ENCODE measurements at places on chromosomes 13 and 19.

GRCh38 chr19:29596885-29597525, 9.1 kb upstream of the POP4 start:
- peak; percentile 43 for DNase-seq

DNA sequence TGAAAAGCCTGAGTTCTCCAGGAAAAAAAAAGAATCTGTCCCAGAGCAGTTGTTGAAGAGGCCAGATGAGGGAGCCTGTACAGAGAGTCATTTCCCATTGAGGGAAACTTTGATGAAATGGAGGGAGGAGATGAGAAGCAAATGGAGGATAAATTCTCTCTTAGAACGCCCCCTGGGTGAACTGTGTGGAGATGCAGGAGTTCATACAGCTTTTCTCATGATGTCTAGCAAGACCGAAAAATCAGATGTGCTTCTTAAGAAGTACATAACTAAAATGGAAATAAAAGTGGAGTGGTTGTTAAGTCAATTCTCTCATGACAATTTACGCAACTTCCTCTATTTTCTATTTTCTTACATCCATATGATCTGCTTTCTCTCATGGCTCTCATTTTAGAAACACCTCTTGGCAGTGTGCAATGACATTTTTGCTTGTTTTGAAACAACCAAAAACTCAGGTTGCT, 1263.1 kb downstream of the PCDH9 start:
- peak; percentile 86 for DNase-seq

DNA sequence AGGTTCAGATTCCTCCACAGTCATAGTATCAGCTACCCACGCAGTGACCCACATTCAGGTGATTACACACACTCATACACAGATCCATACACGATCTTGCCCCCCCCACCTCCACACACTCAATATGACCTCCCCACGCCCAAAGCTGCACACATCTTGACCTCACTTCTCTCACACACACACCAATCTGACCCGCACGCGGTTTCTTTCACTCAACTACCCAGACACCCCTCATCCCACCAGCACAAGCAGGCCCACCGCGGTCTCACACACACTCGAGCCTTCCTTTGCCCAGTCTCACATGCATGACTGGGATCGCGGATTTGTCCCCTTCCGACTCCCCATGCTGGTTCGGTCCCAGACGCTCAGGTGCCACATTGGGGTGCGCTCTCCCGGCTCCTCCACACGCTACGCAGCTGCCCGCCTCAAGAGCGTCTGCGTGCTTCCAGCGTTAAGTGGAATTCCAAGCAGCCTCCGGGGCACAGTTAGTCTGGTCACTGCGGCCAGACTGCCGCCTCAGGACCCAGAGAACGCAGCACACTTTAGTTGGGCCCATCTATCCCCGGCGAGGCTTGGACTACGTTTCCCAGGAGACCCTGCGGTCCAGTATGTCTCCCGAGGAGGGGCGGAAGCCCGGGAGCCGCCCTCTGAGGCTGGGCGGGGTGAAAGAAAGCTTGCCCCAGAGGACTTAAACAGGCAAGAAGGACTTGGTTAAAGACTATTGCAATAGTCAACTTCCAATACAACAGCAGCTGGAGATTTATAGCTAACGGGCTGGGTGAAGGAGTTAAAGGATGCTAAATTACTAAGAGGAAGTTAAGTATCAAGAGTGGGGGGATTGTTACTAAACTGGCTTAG, 746 bp upstream of the ZNF345 start:
- DNase-seq, result peak; percentile 97

GRCh38 chr19:1734321-1734966, 18.9 kb upstream of the ONECUT3 start:
- no peak for DNase-seq

DNA sequence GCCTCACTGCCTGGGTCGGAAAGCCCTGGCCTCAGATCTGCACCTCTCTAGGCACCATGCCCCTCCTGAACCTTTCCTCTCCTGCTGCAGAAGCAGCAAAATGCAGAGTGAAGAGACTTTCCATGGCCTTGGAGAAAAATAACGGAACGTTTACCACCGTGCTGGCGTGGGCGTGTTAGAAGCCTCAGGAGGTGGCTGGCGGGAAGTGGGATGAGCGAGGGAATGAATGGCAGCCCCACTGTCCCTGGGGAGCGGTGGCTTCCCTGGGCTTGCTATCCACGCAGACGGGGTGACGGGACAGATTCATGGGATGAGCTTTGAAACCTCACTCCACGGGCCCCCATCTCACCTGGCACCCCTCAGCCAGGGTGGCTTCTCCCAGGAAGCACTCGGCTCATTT, 4.3 kb downstream of the TEX29 start:
- DNase-seq, result no peak

- no peak for DNase-seq
Observed at GRCh38 chr13:105333416-105333815, 1202.0 kb downstream of the EFNB2 start.

DNA sequence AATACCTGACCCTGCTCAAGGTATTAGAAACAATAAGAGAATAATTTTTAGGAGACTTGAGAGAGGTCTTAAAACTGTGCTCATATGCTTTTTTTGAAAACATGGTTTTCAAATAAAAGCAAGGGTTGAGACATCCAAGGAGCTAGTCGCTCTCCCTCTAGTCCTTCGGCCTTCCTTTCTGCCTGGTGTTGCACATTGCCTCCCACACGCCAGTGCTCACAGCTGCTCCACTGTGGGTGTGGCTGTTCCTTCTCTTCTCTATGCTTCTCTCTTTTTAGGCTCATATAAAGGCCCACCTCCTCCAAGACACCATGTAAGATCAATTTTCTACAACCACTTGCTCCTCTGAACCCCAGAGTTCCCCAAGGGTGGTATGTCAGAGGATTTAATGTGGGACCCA, 352.6 kb downstream of the ENOX1 start:
- no peak for DNase-seq

- no peak for DNase-seq
Observed at GRCh38 chr19:18899624-18900560, 3.9 kb upstream of the CERS1 start.

- no peak for DNase-seq
Observed at GRCh38 chr19:2491130-2491801, 15.3 kb downstream of the GADD45B start.

DNA sequence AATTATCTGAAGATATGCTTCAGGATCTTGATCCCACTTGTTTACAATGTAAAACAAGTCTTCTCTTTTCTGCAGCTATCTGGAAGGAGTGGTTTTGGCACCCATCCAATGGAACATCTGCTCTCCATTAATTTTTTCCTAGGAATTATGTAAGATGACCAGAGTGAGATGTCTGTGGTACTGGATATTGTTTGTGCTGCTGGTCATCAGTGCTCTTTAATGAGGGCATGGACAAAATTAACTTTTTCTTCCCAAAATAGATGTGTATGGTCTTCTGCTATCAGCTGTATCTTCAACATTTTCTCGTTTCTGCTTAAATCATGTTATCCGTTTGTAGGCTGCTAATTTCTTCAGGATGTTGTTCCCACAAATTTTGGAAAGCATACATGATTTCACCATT, 415.4 kb upstream of the KLHL1 start:
- DNase-seq, result no peak

GRCh38 chr19:30625947-30626625, 253.9 kb downstream of the ZNF536 start:
- DNase-seq, result no peak

GRCh38 chr19:46449228-46449627, 20.5 kb upstream of the PNMA8C start:
- no peak for DNase-seq

GRCh38 chr13:41284512-41285288, 21.3 kb upstream of the MTRF1 start:
- DNase-seq, result no peak

GRCh38 chr13:43072394-43072793, 49.0 kb downstream of the DNAJC15 start:
- no peak for DNase-seq

- no peak for DNase-seq
Observed at GRCh38 chr13:19685437-19685836, 52.0 kb downstream of the MPHOSPH8 start.

GRCh38 chr13:103866048-103866447, 799.8 kb upstream of the SLC10A2 start:
- no peak for DNase-seq

DNA sequence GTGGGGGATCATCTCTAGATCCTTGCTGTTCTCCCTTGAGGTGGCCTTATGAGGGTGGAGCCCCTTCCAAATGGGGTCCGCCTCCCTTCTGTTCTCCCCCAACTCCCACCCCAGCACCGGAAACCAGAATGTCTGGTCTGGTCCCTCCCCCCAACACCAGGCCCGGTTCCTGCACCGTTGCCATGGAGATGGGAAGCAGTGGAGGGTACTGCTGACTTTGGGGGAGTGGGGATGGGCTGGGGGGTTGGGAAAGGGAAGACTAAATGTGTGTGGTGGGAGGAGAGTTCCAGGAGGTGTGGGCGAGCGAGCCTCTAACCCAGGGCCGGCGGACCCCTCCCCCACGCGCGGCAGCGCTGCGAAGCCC, 1.7 kb downstream of the SHANK1 start:
- no peak for DNase-seq

DNA sequence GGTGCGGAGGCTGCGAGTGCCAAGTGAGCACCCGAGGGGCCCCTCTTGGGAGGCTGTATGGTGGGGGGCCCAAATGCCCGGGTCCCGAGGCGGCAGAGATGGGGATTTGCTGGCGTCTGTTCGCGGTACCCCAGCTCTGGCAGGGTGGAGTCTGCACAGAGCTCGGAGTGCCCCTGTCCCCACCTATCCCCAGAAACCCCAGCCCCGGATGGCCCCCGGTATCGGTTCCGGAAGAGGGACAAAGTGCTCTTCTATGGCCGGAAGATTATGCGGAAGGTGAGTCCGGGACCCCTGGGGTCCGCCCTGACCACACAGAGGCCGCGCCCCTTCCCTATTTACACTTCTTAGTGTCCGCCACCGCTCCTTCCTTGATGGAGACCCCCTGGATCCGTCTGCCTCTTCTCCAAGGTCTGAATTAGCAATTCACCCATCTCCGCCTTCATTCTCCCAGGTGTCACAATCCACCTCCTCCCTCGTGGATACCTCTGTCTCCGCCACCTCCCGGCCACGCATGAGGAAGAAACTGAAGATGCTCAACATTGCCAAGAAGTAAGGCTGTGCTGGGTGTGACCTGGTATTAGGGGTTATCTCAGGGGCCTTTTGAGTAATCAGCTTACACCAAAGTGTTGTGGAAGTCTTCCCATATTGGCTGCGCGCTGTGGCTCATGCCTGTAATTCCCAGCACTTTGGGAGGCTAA, 630 bp downstream of the PNPLA6 start:
- no peak for DNase-seq

DNA sequence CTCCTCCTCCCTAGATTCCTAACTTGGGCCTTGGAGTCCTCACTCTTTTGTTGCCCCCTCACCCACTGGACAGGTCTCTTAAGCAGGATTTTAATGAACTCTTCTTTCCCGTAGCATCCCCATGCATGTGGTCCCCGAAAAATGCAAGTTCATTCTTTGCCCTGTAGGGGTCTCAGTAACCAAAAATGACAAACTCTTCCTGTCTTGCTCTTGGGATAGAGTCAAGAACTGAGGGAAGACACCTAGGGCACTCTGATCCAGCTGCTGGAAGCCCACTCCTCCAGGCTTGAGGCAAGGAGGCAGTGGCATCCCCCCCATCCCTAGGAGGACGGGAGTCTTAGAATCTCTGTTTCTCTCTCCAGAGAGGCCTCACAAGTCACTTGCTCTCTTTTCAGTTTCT, 987.0 kb downstream of the DIAPH3 start:
- DNase-seq, result peak; percentile 39

GRCh38 chr19:17404015-17404414, 1.4 kb downstream of the BST2 start:
- DNase-seq, result peak; percentile 40

GRCh38 chr19:43616306-43616705, 3.1 kb downstream of the ZNF428 start:
- DNase-seq, result peak; percentile 25

- no peak for DNase-seq
Observed at GRCh38 chr19:8220481-8220880, 11.3 kb downstream of the CERS4 start.

DNA sequence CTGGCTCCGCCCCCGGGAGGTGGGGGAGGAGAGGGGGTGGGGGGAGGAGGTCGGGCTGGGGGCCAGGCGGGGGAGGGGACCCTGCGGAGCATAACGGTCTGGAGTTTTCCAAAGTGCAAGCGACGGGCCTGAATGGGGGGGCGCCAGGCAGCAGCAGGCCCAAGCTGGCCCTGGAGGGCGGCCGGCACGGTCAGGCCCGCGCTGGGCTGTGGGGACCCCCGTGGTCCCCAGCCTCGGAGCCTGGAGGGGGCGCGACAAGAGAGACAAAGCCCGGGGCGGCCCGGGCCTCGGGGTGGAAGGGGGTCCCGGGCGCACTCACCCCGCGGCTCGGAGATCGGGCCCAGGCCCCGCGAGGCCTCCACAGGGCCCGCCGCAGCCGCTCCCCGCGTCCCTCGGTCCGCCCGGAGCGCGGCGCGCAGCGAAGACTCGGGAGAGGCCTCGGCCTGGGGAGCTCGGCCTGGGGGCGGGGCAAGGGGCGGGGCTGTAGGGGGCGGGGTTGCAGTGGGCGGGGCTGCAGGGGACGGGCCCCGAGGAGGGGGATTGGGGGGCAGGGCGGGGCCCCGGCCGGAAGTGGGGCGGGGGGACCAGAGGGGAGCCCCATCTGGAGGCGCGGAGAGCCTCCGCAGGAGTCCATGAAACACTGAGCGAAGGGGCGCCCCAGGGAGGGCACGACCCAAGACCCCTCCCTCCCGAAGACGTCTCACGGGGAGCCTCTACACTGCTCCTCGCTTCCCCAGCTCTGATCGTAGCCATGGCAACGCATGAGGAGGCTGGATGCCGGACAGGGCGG, 47.6 kb downstream of the PTPRS start:
- peak; percentile 90 for DNase-seq

DNA sequence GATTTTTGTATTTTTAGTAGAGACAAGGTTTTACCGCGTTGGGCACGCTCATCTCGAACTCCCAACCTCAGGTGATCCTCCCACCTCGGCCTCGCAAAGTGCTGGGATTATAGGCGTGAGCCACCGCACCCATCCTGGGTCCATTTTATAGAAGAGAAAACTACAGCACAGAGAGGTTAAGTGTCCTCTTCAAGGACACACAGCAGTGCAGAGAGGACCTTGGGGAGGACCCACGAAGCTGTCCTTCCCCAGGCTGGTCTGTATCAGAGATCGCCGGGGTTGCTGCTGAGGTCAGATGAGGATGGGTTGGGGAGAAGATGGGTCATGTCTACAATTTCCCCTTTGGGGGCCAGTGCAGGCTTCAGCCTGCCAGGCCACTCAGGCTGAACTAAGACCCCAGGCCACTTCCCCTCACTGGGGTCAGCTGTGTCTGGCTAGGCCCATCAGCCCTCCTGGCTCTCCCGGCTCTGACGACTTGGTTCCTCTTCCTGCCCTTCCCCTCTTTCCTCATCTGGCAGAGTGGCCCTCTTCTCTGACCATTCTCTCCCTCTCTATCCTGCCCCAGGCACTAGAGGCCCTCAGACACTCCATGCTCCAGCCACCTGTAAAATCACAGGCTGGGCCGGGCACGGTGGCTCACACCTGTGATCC, 9.6 kb downstream of the MYO1F start:
- DNase-seq, result peak; percentile 49

DNA sequence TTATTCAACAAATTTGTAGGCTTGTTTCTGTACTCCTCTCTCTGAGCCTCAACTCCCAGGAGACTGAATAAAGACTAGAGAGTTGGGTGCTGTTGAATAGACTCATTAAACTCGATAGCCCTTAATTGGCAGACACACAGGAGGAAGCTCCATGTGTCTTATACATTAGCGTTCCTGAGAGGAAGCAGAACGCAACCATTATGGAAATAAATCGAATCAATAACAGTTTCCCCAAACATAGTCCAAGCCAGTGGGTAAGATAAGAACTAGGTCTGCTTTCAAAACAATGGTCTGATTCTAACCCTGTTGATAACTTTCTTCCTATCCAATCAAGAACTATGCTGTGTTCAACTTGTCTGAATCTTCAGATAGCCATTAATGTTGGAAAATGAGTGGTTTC, 118.1 kb upstream of the FNDC3A start:
- no peak for DNase-seq
